ENCODE measurements at places on chromosomes 13 and 19. TPM values are rescaled to one million over a fixed set of nuclear protein-coding genes. Genes with fewer than 3 reads are reported as not detected.

Gene MBD3L3
- polyA plus RNA-seq, result not detected

Gene PABPC3
- 0.08 TPM for polyA plus RNA-seq

Gene UHRF1
- 3.8 TPM for polyA plus RNA-seq

Gene CGB3
- polyA plus RNA-seq, result not detected

Gene NAPSA
- 2.8 TPM for polyA plus RNA-seq

Gene SLC1A6
- polyA plus RNA-seq, result not detected

Gene ZNF414
- polyA plus RNA-seq, result 19.9 TPM

Gene CA11
- polyA plus RNA-seq, result 15.7 TPM

Gene MAN2B1
- 42.1 TPM for polyA plus RNA-seq

Gene PPM1N
- 4.9 TPM for polyA plus RNA-seq

GRCh38 chr13:43008596-43008995, 14.8 kb upstream of the DNAJC15 start:
- H3K4me1 ChIP-seq, result no peaks in the 10 kb centered on the region
- DNase-seq, result no peak
- H3K4me3 ChIP-seq, result no peak overlapping the region
- no peaks in the 10 kb centered on the region for H3K27me3 ChIP-seq

DNA sequence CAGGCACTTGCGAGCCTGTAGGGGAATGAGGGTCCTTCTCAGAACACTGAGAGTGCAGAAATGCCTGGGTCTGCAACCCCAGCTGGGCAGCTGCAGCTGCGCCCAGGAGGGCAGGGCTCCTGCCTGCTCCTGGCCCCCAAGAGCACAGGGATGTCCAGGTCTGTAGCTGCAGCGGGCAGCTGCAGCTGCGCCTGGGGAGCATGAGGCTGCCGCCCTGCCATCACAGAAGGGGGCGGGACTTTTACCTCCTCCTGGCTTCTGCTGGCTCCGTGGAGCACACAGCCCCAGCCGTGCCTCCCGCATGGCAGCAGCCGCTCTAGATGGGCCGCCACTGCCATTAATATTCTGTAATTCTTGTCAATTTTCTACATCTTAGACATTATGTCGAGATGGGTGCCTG, 17.8 kb downstream of the CPB2 start:
- no peaks in the 10 kb centered on the region for H3K36me3 ChIP-seq
- H3K4me3 ChIP-seq, result no peak overlapping the region
- no peaks in the 10 kb centered on the region for H3K27me3 ChIP-seq
- no peaks in the 10 kb centered on the region for H3K4me1 ChIP-seq

DNA sequence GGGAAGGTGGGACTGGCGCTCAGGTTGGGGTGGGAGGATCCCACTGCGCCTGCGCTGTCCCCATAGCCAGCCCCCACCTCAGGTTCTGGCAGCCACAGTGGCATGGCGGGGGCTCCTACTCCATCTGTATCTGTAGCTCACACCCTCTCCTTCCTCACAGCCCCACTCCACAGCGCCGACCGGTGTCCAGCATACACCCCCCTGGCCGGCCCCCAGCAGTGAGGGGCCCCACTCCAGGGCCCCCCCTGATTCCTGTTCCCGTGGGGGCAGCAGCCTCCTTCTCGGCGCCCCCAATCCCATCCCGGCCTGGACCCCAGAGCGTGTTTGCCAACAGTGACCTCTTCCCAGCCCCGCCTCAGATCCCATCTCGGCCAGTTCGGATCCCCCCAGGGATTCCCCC, 6.0 kb downstream of the TMED1 start:
- H3K27me3 ChIP-seq, result no peaks in the 10 kb centered on the region
- peaks cover under 1% of the 10 kb centered on the region for H3K4me1 ChIP-seq
- H3K36me3 ChIP-seq, result peaks cover 71% of the 10 kb centered on the region

DNA sequence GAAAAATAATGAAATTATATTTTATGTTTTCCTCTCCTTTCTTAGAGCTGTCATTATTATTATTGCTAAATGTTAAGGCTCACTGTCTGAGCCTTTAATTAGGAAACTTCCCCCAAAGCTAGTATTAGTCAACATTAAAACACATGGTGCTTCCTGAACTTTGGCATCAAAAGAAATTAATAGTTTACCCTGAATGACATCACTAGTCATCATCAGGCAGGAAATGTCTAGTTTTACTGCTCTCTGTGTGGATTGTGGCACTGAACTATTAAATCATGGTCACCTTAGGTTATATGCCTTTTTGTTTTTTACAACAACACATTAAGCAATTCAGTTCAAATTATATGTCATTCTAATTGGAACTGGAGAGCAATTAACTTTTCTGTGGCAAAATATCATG, 595.5 kb downstream of the SLITRK1 start:
- H3K36me3 ChIP-seq, result no peaks in the 10 kb centered on the region
- DNase-seq, result no peak
- H3K4me3 ChIP-seq, result no peak overlapping the region
- H3K27me3 ChIP-seq, result no peaks in the 10 kb centered on the region
- no peaks in the 10 kb centered on the region for H3K4me1 ChIP-seq
- H3K27ac ChIP-seq, result no peak overlapping the region

GRCh38 chr19:19627621-19628500, at the start of gene LPAR2:
LPAR2 (minus strand) TSS chr19:19628220; CDS start chr19:19627275, 945 bp downstream.
- peaks cover 29% of the 10 kb centered on the region for H3K4me1 ChIP-seq
- H3K27me3 ChIP-seq, result no peaks in the 10 kb centered on the region

DNA sequence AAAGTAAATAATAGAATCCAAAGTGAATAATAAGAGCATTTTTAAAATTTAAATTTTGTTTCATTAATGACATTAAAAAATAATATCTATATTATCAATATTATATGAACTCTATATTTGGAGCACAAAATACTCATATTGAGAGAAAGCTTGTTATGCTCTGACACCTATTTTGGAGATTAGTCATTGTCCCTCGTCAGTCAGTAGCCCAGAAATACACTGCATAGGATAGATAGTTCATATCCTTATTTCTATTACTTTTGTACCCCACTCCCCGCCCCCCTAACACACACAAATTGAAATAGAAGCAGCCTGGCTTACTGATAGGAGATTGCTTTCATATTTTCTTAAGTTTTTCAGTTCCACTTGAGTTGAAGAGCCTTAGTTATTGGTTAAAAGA, 652.8 kb downstream of the PCDH9 start:
- H3K4me1 ChIP-seq, result no peaks in the 10 kb centered on the region
- H3K36me3 ChIP-seq, result no peaks in the 10 kb centered on the region
- DNase-seq, result no peak
- H3K27ac ChIP-seq, result no peak overlapping the region
- H3K4me3 ChIP-seq, result no peak overlapping the region

- H3K27me3 ChIP-seq, result no peaks in the 10 kb centered on the region
- H3K4me3 ChIP-seq, result no peak overlapping the region
- no peak for DNase-seq
- H3K36me3 ChIP-seq, result peaks cover 25% of the 10 kb centered on the region
- no peak overlapping the region for H3K27ac ChIP-seq
Measured at GRCh38 chr19:33482476-33482875, 39.1 kb downstream of the PEPD start.

DNA sequence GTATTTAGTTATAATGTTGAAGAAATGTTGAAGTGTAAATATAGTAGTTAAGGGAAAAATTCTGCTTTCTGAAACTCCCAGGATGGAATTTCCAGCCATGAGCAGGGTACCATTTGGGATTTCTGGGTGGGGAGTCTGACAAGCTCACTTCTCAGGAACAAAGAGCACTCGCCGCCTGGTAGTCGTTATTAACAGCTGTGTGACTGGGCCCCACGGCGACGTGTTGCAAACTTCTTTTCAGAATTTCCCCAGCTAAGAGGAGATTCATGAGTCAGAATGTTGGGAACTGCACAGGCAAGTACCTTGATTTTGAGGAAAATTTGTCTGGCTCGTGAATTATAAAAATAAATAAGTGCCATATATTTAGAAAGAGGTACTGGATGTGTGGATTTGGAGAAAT, 103.7 kb downstream of the LACC1 start:
- no peak overlapping the region for H3K4me3 ChIP-seq
- H3K4me1 ChIP-seq, result no peaks in the 10 kb centered on the region
- no peak for DNase-seq
- no peaks in the 10 kb centered on the region for H3K27me3 ChIP-seq
- H3K36me3 ChIP-seq, result no peaks in the 10 kb centered on the region
- H3K27ac ChIP-seq, result no peak overlapping the region

DNA sequence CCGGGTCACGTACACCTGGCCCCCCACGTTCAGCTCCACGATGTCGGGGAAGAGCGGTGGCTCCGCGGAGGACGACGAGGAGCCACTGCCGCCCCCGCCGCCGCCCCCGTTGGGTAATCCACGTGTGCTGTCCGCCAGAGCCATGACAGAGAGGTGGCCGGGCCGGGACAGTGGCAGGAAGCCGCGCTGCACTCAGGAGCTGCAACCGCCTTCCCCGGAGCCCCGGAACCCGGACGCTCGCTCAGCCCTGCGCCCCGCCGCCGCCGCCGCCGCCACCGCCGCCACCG, 257 bp downstream of the KCTD12 start:
- peak overlapping the region; percentile 71 for H3K4me3 ChIP-seq
- H3K27ac ChIP-seq, result peak overlapping the region; percentile 91
- DNase-seq, result no peak
- H3K27me3 ChIP-seq, result no peaks in the 10 kb centered on the region
- no peaks in the 10 kb centered on the region for H3K36me3 ChIP-seq

- peak overlapping the region; percentile 98 for H3K27ac ChIP-seq
- peaks cover 5% of the 10 kb centered on the region for H3K36me3 ChIP-seq
- peak overlapping the region; percentile 83 for H3K4me3 ChIP-seq
- H3K27me3 ChIP-seq, result no peaks in the 10 kb centered on the region
- DNase-seq, result peak; percentile 69
Measured at GRCh38 chr19:1026783-1027649, 608 bp downstream of the CNN2 start.

GRCh38 chr19:1073956-1074517, 7.1 kb downstream of the ARHGAP45 start:
- H3K27ac ChIP-seq, result no peak overlapping the region
- peak overlapping the region; percentile 37 for H3K4me3 ChIP-seq
- H3K27me3 ChIP-seq, result no peaks in the 10 kb centered on the region
- H3K4me1 ChIP-seq, result peaks cover 85% of the 10 kb centered on the region
- H3K36me3 ChIP-seq, result no peaks in the 10 kb centered on the region
- DNase-seq, result no peak

GRCh38 chr13:25707726-25708125, 336.0 kb downstream of the ATP8A2 start:
- H3K27me3 ChIP-seq, result no peaks in the 10 kb centered on the region
- H3K4me1 ChIP-seq, result peaks cover 8% of the 10 kb centered on the region
- no peak overlapping the region for H3K4me3 ChIP-seq
- no peak overlapping the region for H3K27ac ChIP-seq
- H3K36me3 ChIP-seq, result no peaks in the 10 kb centered on the region

DNA sequence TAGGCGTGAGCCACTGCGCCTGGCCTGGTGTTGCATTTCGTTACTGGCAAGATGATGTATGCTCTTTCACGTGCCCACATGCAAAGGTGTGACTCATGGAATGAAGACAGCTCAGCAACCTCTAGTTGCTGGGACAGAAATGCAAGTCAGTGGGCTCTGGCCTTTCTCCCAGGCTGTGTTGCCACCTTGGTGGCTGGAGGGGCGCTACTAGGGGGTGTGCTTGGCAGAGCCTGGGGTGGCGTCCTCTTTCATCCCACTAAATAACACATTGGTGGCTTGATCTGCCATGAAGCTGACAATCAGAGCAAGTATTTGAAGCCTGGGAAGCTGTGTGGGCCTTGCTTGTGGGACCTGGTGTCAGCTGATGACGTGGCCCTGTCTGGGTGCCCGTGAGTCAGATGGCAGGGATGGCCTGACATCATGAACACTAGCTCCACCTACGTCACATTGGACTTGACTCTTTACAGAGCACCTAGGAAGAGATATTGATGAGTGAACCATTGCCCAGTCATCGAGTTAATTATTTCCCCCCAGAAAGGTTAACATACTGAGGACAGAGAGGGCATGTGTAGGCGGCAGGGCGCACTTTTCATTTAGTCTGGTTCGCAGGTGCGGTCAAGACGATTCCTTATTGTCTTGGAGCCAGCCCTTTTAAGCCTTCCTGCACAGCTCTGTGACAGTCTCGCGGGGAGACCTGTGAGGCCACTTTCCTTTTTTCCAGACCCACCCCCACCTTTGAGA, 154.2 kb downstream of the TM9SF2 start:
- H3K27me3 ChIP-seq, result no peaks in the 10 kb centered on the region
- H3K27ac ChIP-seq, result no peak overlapping the region
- DNase-seq, result no peak
- no peak overlapping the region for H3K4me3 ChIP-seq

DNA sequence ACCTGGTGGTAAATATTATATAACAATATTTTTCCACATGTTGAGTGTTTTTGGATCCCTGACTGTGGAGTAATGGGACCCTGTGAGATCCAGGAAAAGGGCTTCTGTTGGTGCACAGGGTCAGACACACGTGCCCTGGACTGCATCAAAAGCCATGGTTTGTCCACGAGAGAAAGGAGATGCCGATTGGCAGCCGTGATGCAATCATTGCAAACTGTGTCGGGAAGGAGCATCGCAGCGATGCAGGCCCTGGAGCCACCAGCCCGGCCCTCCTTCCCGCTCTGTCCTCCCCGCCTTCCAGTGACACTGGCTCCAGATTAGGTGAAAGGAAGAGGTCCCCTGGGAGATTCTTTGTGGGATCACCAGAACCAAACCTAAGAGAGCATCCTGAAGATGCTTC, 9.1 kb downstream of the COL4A2 start:
- DNase-seq, result no peak
- no peak overlapping the region for H3K4me3 ChIP-seq
- peaks cover 79% of the 10 kb centered on the region for H3K4me1 ChIP-seq
- H3K27me3 ChIP-seq, result peaks cover 3% of the 10 kb centered on the region
- no peak overlapping the region for H3K27ac ChIP-seq

GRCh38 chr19:8333767-8334457, 9.2 kb downstream of the KANK3 start:
- no peak overlapping the region for H3K27ac ChIP-seq
- peaks cover 34% of the 10 kb centered on the region for H3K4me1 ChIP-seq
- H3K4me3 ChIP-seq, result peak overlapping the region; percentile 41
- no peaks in the 10 kb centered on the region for H3K36me3 ChIP-seq

DNA sequence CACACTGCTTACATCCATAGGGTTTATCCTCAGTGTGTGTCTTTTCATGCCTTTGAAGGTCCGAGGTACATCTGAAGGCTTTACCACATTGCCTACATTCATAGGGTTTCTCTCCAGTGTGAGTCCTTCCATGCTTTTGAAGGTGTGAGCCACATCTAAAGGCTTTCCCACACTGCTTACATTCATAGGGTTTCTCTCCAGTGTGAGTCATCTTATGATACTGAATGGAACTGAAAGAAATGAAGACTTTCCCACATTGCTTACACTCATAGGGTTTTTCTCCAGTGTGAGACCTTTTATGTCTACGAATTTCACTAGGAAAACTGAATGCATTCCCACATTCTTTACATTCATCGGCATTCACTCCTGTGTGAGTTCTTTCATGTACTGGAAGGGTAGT, 7.1 kb downstream of the ZNF20 start:
- no peak for DNase-seq
- no peaks in the 10 kb centered on the region for H3K27me3 ChIP-seq
- peaks cover 55% of the 10 kb centered on the region for H3K36me3 ChIP-seq
- H3K27ac ChIP-seq, result no peak overlapping the region
- H3K4me1 ChIP-seq, result no peaks in the 10 kb centered on the region

Data from stomach (tissue), 19 donors.